Erythroblast (primary cell): ENCODE measurements at places on chromosomes 2 and 18.
A peak's percentile ranks its signal among the peaks of the same experiment; 100 is the strongest.

GRCh38 chr18:62453864-62454263, 69.0 kb upstream of the ZCCHC2 start:
- no peak for DNase-seq

- DNase-seq = no peak
Measured at GRCh38 chr2:153388246-153388645, 90.3 kb downstream of the RPRM start.

- DNase-seq = no peak
Measured at GRCh38 chr2:182379241-182379640, 47.6 kb downstream of the PDE1A start.

- no peak for DNase-seq
Measured at GRCh38 chr2:62142054-62142453, 53.9 kb upstream of the B3GNT2 start.

- no peak for DNase-seq
Measured at GRCh38 chr2:109402980-109403840, 210.6 kb downstream of the SEPTIN10 start.

- DNase-seq = no peak
Measured at GRCh38 chr18:10169064-10169562, 255.3 kb downstream of the VAPA start.

GRCh38 chr2:132632000-132632649, 37.9 kb downstream of the LYPD1 start:
- DNase-seq = no peak

- no peak for DNase-seq
Measured at GRCh38 chr18:46196627-46197243, 92.5 kb downstream of the HAUS1 start.

- no peak for DNase-seq
Measured at GRCh38 chr2:241003830-241004564, 5.6 kb downstream of the SNED1 start.

DNA sequence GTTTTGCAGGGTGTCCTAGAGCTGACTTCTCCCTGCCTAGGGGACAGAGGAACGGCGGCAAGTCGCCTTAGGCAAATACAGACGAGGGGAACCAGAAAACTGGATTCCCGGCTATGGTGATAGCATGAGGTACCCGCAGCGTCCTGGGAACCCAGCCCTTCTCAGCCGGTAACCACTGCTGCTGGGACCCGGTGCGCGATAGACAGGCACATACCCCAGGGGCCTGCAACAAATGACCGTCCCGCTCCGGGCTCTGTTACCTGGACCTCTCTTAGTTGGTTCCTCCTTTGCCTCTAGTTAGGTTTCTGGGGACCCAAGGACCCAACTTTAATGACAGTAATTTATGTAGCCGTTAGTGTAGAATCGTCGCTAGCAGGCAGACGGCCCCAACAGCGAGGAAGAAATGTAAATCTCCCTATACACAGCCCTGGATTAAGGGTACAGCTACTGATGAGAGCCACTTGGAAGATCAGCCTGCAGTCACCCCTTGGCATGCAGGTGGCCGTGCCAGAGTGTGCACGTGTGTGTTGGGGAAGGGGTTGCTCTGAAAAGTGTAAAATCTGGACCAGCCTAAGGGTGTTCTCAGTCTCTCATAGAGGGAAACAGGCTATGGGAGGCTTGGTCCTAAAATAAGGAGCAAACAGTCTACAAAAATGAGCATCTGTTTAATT, 819 bp upstream of the SERPINE2 start:
- no peak for DNase-seq

DNA sequence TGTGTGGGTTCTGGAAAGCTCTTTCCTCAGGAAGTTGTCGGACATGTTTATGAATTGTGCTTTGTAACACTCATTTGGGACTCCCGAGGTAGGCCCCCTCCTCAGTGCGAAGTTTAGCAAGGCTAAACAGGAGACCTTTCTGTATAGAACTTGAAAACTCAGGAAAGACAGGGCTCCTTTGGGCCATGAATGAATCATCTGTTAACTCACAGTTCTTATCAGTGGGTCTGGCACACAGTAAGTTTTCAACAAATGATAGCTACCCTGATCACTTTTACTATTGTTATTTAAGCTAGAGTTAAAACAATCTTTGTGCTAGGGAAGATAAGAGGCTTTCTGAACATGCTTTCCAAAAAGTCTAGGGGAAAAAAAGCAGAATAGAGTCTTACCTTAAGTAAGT, 430.5 kb upstream of the ETAA1 start:
- no peak for DNase-seq

- DNase-seq = no peak
Measured at GRCh38 chr18:6627645-6628044, 101.9 kb upstream of the ARHGAP28 start.

GRCh38 chr2:623130-623922, 53.9 kb downstream of the TMEM18 start:
- DNase-seq = no peak

- DNase-seq = no peak
Measured at GRCh38 chr2:172549131-172549530, 6.8 kb upstream of the PDK1 start.

- no peak for DNase-seq
Measured at GRCh38 chr2:217438821-217439220, 564.0 kb downstream of the TNS1 start.

- DNase-seq = peak; percentile 33
Measured at GRCh38 chr18:74203811-74204210, 55.5 kb downstream of the TIMM21 start.

- no peak for DNase-seq
Measured at GRCh38 chr2:110829413-110830146, 97.2 kb downstream of the ACOXL start.

GRCh38 chr2:84912984-84913383, 7.5 kb downstream of the TMSB10 start:
- no peak for DNase-seq

DNA sequence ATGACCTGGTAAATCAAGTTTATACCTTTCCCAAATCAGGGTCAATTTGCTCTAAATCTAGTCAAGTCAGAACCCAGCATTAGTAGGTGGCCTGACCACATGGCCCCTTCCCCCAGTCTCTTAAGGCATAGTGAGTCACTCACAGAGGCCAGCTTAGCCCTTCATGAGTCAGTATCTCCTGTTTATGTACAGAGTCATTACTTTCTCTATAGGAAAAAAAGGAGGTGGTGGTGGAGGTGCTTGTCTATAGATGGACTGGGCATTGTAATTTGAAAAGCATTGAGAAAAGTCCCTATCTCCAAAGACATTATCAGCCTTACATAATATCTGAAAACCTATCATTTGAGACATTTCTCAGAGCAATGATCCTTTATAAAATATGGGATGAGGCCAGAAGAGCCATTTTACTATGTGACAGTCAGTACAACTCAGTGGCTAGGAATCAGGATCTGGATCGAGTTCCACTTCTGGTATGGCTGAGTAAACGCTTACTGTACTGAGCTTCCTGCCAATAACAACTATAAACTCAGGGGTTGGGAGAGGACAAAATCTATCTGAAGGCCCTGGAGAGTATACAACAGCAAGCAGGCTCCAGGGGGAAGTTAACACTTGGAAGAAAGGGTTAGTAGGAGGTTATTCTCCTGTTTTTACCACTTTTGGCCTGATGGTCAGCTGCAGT, 22.5 kb upstream of the SIGLEC15 start:
- DNase-seq = no peak

DNA sequence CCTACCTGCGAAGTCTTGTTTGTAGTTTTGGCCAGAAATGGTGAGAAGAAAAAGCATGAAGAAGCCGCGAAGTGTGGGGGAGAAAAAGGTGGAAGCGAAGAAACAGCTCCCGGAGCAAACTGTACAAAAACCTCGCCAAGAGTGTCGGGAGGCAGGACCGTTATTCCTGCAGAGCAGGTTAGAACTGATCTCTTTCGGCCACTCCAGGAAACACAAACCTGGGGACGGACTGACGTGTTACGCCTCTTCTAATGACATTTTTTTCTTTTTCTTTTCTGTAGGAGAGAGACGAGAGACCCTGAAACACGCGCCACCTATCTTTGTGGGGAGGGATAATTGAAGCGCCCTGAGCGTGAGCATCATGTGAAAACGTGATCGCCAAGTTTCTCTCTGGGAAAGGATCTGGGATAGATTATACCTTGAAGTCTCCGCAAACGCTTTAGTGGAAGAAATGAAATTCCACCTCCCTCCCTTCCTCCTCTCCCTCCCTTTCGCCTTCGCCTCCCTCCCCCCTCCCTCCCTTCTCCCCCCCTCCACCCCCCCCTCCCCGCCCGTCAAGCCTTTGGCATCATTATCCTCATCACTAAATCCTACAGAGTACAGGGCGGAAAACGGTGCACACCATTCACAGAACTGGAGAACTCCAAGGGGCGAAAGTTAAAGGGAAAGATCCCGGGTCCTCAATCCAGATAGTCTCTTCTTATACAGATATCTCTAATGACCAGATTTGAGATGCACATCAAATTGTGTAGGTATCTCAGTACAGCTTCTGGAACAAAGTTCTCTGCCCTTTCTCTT, at the start of gene ZEB2:
TSS of gene ZEB2 (minus strand) at position 186 of the 798 bp plus-strand sequence. CDS start 2,769 bp downstream, outside the sequence.
- DNase-seq = peak; percentile 87

DNA sequence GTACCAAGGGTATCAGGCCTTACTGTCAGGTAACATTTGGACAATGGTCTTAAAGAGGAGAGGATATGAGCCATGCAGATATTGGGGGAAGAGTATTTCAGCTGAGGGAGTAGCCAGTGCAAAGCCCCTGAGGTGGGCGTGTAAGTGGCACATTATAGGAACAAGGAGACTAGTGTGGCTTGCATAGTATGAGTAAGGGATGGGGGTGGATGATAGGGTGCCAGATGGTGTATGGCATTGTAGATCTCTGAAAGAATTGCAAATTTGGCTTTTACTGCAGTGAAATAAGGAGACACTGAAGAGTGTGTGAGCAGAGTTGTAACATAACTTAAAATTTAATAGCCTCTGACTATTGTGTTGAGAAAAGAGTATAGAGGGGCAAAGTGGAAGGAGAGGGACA, 244.0 kb downstream of the PDE11A start:
- no peak for DNase-seq

DNA sequence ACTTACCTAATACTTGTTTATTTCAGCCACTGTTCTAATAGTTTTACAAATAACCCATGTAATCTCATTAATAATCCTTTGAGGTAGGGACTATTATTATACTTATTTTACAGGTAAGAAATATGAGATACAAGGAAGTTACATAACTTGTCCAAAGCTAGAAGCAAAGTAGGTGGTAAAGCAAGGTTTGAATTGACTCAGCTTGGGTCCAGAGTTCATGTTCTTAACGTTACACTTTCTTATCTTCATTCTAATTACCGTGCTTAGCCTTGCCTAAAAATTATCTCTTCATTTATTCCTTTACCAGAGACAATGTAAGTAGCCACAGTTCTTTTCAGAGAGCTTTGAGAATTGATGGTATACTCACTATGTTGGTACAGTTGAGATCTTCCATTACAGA, 743.6 kb downstream of the KCNJ3 start:
- no peak for DNase-seq

DNA sequence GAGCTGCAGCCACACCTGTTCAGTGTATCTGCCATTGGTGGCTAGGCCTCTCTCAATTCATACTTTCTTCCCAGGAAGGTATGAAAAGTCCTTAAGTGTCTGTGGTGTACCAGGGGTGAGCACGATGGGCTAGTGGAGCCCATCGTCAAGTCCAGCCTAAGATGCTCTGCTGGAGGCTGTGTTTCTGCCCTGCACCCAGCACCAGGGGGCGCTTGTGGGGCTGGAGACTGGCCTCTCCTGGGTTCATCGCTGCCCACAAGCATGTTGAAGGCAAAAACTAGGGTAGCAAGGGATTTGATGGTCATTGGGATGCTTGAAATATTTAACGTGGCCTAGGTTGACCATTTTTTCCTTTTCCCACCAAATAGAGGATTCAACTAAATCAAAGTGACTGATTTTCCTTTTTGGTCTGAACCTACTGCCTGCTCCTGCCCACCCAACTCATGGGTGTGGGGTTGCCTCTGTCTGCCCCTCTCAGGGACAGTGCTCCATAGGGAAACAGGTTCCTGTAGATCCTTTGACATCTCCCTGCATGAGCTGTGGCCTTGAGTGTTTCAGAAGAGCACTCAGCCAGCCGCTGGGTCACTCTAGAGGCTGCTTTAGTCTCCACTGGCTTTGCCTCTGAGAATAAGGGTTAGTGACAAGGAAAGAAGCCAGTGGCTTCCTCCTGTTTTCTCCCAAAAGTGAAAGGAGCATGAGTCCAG, 59.0 kb downstream of the TPGS2 start:
- peak; percentile 77 for DNase-seq

DNA sequence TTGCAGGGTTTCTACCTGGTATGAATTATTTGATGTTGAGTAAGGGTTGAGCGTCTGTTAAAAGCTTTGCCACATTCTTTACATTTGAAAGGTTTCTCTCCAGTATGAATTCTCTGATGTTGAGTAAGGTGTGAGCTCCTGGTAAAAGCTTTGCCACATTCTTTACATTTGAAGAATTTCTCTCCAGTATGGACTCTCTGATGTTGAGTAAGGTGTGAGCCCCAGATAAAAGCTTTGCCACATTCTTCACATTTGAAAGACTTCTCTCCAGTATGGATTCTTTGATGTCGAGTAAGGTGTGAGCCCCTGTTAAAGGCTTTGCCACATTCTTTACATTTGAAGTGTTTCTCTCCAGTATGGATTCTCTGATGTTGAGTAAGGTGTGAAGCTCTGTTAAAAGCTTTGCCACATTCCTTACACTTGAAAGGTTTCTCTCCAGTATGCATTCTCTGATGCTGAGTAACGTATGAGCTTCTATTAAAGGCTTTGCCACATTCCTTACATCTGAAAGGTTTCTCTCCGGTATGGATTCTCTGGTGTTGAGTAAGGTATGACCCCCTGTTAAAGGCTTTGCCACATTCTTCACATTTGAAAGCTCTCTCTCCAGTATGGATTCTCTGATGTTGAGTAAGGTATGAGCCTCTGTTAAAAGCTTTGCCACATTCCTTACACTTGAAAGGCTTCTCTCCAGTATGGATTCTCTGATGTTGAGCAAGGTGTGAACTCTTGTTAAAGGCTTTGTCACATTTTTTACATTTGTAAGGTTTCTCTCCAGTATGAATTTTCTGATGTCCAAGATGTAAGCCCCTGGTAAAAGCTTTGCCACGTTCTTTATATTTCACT, 27.1 kb downstream of the ZNF519 start:
- DNase-seq = no peak

- no peak for DNase-seq
Measured at GRCh38 chr2:64420677-64421076, 33.3 kb upstream of the LGALSL start.

DNA sequence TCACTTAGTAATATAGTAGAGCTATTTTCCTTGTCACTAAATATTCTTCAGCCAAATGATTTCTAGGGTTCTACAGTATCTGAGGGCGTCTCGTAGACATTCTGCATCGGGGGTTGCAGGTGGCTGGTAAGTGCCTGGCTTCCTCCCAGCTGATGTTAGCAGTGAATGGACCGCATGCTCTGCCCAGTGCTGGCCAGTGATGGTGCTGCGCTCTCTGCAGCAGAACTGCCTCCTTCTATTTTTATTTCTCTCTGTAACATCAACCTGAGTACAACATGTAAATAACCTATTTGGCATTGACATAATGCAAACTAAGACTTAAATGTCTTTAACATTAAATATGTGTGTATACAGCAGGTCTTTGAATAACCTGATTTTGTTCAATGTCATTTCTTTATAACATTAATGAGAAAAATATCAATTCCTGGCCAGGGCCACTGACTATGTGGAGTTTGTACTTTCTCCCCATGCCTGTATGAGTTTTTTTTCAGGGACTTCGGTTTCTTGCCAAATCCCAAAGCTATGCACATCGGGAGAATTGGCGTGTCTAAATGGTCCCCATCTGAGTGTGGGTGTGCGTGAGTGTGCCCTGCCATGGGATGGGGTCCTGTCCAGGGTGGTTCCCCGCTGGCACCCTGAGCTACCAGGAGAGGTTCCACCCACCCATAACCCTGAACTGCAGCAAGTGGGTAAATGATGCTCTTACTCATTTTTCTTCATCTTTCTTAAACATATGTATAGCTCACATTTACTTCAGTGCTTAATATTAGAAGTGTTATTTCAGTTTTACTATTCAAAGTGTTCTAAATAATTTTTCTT, 278.2 kb upstream of the EPAS1 start:
- no peak for DNase-seq

GRCh38 chr18:79902075-79902474, 49.4 kb downstream of the SLC66A2 start:
- no peak for DNase-seq
